ENCODE measurements at places on chromosomes 12 and 14.

GRCh38 chr12:66239295-66239694 lies 50.3 kb downstream of the IRAK3 start:
- no peak for DNase-seq

DNA sequence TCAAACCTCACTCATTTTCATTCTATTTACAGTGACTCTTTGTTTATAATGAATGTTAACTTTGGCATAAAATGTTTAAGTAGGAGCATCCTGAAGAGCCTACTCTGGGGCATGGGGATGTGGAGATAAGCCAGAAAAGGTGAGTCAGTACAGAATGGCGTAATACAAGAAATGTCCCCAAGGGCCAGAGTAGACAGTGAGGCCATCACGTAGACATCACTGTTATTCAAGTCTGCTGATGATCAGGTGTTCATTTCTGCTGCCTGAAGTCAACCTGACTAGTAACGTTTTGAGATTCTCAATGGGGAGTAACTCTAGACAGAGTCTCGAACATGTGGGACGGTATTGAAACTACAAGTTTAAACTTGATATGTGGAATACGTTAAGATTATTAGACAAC lies 47.6 kb upstream of the PKP2 start:
- no peak for DNase-seq

- DNase-seq: no peak
Observed at GRCh38 chr12:70043490-70044138, 199.6 kb upstream of the CNOT2 start.

- DNase-seq: no peak
Observed at GRCh38 chr12:124625867-124626675, 58.7 kb upstream of the NCOR2 start.

DNA sequence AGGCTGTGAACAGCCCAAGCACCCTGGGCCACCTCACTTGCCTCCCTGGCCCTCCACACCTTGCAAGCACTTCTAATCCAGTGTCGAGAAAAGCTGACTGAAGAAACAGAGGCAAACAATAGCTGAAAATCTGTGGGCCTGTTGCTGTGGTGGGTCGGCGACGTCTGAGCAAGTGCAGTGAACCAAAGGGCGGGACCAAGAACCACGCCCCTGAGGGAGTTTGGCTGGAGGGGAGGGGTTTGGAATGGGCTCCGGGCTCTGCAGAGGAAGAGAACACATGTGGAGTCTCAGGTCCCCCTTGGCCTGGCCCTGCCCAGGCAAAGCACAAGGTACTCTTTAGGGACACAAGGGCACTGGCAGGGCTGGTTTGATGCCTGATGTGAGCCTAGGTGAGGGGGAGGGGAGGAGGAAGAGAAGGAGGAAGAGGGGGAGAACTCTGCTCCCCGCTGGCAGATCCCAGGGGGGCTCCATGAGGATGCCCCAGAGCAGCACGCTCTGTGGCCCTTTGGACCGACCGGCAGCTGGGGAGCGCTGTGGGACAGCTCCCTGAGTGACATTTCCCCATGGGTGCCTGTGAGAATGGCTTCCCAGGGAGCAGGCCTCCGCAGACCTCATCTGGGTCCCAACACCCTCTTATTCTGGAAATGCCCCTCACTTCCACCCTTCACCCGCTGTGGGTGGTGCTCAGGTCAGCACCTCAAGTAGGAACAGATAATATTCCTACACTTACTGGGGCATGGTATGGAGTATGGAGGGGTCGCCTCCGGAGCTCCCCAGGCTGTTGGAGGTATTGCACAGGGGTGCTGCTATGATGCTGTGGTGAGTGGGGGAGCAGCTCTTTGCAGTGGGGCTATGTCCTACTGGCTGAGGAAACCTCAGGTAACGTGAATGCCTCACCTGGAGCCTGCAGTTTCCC lies 85.5 kb downstream of the CPSF2 start:
- no peak for DNase-seq

- no peak for DNase-seq
Observed at GRCh38 chr12:94488463-94488862, 28.8 kb upstream of the CEP83 start.

- no peak for DNase-seq
Observed at GRCh38 chr14:70858641-70859040, 48.6 kb upstream of the PCNX1 start.

GRCh38 chr14:71942904-71943694 lies 10.9 kb downstream of the RGS6 start:
- DNase-seq: no peak

DNA sequence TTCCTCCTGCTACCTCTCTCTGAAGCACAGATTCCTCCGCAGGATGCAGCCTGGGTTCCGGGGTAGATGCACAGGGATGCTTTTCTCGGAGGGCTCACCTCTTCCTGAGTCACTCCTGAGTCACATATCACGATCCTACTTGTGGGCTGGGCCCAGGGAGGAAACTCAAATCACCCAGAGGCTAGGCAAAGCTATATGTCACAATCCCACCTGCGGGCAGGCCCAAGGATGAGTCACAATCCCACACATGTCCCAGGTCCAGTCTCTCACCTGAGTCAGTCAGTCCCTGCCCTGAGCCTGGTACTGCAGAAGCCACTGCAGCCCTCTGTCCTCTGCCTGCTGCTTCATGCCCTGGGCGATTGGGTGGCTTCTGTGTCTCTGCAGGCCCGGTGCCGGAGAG lies 149.0 kb upstream of the GSC start:
- no peak for DNase-seq

GRCh38 chr14:59100205-59100604 lies 88.3 kb upstream of the DAAM1 start:
- DNase-seq: no peak

DNA sequence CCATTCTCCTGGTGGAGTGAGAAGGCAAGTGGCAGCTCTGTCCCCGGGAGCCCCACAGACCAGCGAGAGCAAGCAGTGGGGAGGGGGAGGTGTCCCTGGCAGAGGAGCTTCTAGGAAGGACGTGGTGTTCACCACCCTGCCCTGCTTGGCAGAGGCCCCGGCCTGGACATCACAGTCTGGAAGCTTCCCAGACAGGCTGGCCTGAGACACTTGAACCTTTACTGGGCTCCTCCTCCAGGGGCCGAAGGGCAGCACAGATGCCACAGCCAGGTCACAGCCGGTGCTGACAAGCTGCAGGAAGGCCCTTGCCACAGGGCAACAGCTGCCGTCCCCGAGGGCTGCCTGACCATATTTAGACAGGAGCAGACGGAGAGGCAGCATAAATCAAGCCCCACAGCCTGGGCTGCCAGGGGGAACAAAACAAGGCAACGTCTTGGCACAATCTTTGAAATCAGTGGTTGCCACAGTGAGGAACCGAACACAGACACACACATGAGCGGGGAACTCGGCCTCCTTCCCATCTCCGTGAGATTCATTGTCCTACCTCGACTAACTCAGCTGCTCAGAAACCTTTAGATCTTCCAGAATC lies 28.5 kb downstream of the PRIMA1 start:
- no peak for DNase-seq

Measured in stimulated activated CD8-positive, alpha-beta memory T cell treated with anti-CD3 and anti-CD28 coated beads, Interleukin-4, amount 100 ng/mL, for 4 hours (primary cell).